ENCODE measurements at places on chromosomes 4 and X. TPM values are rescaled to one million over a fixed set of nuclear protein-coding genes. Genes with fewer than 3 reads are reported as not detected.
A peak's percentile ranks its signal among the peaks of the same experiment; 100 is the strongest.

Gene PNMA5
- total RNA-seq = not detected

Gene MAGEC2
- not detected for total RNA-seq

- DNase-seq = no peak
Measured at GRCh38 chr4:137470806-137471205, 61.5 kb downstream of the PCDH18 start.

GRCh38 chr4:120085705-120086104 is 19.1 kb upstream of the MAD2L1 start:
- DNase-seq = no peak

DNA sequence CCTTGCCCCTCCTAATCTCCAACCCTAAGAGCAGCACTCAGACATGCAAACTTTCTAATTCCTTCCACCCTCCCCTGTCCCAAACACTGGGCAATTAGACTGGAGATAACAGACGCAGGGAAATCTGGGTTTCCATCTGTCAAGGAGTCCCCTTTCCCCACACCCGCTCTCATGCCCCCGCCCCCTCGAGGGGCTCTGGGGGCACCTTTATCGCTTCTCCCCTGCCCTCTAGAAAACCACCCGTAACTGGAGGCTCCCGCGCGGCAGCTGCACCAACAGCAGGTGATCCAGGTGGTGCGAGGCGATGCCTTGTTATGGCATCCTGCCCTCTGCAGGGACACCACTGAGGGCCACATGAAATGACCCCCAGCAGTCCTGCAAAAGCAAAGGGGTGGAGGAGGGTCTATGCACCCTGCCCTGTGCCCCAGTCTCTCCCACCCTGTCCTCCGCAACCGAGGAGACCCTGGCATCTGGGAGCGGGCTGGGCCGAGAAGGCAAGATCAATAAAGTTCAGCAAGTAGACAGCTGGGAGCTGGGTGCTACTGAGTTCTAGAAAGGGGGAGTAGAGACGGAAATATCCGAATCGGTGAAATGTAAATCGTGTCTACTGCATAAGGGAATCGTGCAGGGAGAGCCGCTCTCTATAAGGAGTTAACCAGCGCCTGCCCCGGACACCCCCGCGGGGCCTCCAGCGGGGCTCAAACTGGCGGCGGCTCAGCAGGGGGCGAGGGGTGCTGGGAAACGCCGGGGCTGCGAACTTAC is 1.6 kb downstream of the KCTD8 start:
- peak; percentile 54 for DNase-seq

DNA sequence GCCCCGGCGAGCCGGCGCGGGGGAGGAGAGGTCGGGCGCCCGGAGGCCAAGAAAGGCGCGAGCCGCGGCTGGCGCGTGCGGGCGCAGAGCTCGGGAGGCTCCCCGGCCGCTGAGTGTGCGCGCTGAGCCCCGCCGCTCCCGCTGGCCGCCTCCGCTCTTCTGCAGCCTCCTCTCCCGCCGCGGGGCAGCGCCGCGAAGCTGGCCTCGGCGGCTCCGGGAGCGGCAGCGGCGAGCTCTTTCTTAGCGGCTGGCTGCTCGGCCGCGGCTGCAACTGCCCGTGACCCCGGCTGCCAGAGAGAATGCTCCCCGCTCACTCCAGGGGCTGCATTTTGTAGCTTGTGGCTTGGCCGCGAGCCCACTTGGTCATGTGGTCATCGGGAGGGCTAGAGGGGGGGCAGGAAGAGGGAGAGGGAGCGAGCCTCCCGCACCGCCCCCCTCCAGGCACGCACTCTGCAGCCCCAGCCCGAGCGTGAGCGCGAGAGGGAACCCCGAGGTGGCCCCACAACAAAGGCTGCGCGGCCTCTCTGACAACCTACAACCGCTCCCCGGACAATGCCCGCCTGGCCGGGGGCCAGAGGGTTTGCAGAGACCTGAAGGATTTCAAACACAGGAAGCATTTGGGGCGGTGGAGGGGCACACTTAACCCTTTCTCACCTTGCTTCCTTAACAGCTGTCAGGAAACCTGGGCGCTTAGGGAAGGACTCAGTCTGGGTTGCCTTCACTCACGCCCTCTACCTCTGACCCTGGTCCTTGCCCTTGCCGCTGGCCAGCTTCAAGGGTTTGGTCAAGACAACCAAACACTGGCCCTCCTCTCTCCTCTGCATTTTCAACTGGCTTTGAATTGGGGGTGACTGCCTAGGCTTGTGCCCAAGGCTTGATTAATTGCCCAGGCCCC is at the start of gene APLN:
Gene APLN, minus strand, starts transcription at position 305 of the 895 bp plus-strand sequence. CDS start 326 bp downstream, outside the sequence.
- DNase-seq = peak; percentile 67

DNA sequence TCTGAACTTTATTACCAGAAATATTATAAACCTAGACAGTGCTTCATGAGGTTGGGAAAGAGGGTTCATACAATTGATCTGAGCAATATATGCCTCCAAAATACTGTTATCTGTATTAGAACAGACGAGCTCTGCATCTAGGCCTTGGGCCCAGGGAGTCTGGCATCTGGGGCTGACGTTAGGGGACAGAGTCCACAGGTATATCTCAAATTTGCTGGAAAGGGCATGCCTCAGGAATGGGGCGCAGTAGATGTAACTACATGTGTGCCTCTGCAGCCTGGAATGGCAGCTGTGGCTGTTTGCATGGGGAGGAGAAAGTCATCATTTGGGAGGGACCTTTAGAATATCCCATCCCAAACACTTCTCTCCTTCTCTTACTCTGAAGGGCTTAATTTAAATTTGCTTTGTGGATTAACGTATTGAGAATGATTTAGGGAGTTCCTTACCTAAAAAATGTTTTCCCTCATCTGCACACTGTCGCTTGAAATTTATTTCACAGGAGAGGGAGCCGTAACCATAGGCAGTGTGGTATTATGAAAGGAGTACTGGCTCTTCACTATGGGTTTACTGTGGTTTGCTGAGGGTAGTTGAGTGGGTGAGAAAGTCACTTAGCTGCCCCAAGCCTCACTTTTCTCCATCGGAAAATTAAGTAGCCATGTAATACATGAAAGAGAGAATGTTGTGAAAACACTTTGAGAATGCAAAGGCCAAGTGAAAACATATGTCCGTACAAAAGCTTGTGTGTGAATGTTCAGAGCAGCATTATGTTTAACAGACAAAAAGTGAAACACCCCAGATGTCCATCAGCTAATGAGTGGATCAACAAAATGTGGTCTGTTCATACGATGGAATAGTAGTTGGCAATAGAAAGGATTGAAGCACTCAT is 5.9 kb downstream of the ADD1 start:
- no peak for DNase-seq

- no peak for DNase-seq
Measured at GRCh38 chr4:83855044-83855443, 319.1 kb downstream of the GPAT3 start.

GRCh38 chrX:57821703-57822387 is 88.4 kb downstream of the ZXDA start:
- no peak for DNase-seq

- no peak for DNase-seq
Measured at GRCh38 chr4:103067841-103068547, 8.6 kb downstream of the SLC9B2 start.

GRCh38 chr4:1402516-1403091 is 3.6 kb downstream of the NKX1-1 start:
- DNase-seq = peak; percentile 42

DNA sequence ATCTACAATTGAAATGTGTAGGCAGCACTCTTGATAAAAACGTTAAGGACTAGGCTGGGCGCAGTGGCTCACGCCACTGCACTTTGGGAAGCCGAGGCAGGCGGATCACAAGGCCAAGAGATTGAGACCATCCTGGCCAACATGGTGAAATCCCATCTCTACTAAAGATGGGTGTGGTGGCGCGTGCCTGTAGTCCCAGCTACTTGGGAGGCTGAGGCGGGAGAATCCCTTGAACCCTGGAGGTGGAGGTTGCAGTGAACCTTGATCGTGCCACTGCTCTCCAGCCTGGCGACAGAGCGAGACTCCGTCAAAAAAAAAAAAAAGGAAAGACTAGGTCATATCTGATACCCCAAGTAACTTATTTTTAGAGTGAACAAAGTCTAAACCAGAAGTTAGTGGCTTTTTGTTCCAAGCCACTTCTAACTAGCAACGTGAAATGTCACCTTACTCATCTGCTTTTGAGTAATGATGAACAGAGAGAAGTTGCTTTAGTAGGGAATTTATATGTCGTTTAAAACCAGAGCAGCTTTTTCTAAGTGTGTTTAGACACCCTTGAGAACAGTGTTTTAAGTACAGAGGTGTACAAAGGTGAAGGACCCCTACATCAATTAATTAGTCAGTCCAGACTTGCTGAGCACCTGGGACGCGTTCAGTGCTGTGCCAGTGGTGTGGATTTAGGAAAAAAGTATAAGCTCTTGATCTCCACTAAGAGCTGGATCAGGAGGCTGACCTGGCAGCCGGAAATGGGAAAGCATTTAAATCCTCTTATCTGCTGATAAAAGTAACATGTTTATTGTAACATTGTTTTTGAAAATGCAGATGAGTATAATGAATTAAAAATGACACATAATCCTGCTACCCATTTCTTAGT is 23.5 kb downstream of the SPRY1 start:
- DNase-seq = no peak
